ENCODE measurements at places on chromosomes 6 and 20. TPM values are rescaled to one million over a fixed set of nuclear protein-coding genes. Genes with fewer than 3 reads are reported as not detected.

Gene HCRTR2
- total RNA-seq: not detected

Gene SNPH
- total RNA-seq: 3.8 TPM

Gene BEND6
- 0.32 TPM for total RNA-seq

DNA sequence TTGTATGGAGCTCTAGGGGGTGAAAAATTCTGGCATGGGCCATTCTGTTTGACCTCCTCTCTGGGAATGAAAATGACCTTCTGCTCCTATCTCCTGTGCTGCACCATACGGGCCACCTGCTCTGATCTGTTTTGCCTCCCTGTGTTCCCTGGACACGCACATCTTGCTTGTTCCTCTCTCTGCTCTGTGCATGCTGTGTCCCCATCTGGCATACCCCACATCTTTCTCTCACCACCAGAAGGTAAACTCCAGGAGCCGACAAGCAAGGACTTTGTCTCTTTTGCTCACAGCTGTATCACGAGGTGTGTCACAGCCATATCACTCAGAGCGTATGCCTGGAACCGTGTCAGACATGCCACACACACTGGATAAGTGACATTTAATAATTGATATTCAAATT is 208.4 kb upstream of the DTNBP1 start:
- H3K4me3 ChIP-seq: no peak overlapping the region
- H3K4me1 ChIP-seq: peaks cover 8% of the 10 kb centered on the region
- no peaks in the 10 kb centered on the region for H3K36me3 ChIP-seq
- H3K27me3 ChIP-seq: no peaks in the 10 kb centered on the region

GRCh38 chr20:53491462-53491861 is 102.2 kb downstream of the ZNF217 start:
- no peaks in the 10 kb centered on the region for H3K27me3 ChIP-seq
- no peak overlapping the region for H3K27ac ChIP-seq
- DNase-seq: no peak
- no peaks in the 10 kb centered on the region for H3K36me3 ChIP-seq

GRCh38 chr6:51265426-51265825 is 446.8 kb downstream of the TFAP2B start:
- no peaks in the 10 kb centered on the region for H3K4me1 ChIP-seq
- no peak overlapping the region for H3K4me3 ChIP-seq
- no peaks in the 10 kb centered on the region for H3K36me3 ChIP-seq
- DNase-seq: no peak
- H3K27ac ChIP-seq: no peak overlapping the region

- peak within 1 kb of the TSS; percentile 88 for H3K27ac ChIP-seq
- peak; percentile 88 for DNase-seq
- peaks cover 16% of the 10 kb centered on the region for H3K27me3 ChIP-seq
- peaks cover 59% of the 10 kb centered on the region for H3K4me1 ChIP-seq
- no peaks in the 10 kb centered on the region for H3K36me3 ChIP-seq
- peak within 1 kb of the TSS; percentile 75 for H3K4me3 ChIP-seq
These were observed at the start of gene PREX1 for GRCh38 chr20:48827855-48828733. Gene PREX1, minus strand, starts transcription at chr20:48827999. Its CDS starts 139 bp downstream, at chr20:48827860.

DNA sequence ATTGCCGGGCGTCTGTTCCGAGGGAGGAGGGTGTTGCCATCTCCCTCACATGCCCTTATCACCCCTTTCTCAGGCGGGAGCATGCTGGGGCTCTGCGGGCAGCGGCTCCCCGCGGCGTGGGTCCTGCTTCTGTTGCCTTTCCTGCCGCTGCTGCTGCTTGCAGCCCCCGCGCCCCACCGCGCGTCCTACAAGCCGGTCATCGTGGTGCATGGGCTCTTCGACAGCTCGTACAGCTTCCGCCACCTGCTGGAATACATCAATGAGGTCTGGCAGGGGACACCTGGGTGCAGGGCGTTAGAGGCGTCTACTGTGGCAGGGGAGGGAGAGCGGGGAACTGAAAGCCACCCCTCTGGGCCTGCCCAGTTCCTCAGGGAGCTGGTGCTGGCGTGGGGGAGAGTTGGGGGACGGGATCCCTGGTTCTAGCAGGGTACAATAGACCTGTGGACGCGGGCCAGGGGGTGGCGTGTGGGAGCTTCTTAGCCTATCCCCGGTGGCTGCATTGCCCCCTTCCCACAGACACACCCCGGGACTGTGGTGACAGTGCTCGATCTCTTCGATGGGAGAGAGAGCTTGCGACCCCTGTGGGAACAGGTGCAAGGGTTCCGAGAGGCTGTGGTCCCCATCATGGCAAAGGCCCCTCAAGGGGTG is 697 bp downstream of the PPT2 start:
- H3K4me1 ChIP-seq: peaks cover 27% of the 10 kb centered on the region
- peak; percentile 67 for DNase-seq
- peaks cover 25% of the 10 kb centered on the region for H3K27me3 ChIP-seq

GRCh38 chr20:57197352-57198131 is 68.9 kb downstream of the BMP7 start:
- peaks cover 12% of the 10 kb centered on the region for H3K27me3 ChIP-seq
- H3K27ac ChIP-seq: no peak overlapping the region
- no peak for DNase-seq
- no peaks in the 10 kb centered on the region for H3K36me3 ChIP-seq
- H3K4me1 ChIP-seq: no peaks in the 10 kb centered on the region

GRCh38 chr20:59693587-59693986 is 89.2 kb downstream of the PHACTR3 start:
- H3K27ac ChIP-seq: no peak overlapping the region
- no peaks in the 10 kb centered on the region for H3K36me3 ChIP-seq
- H3K27me3 ChIP-seq: peaks cover 36% of the 10 kb centered on the region
- H3K4me1 ChIP-seq: no peaks in the 10 kb centered on the region
- H3K4me3 ChIP-seq: no peak overlapping the region

GRCh38 chr20:62925420-62926228 is 681 bp downstream of the DIDO1 start:
- no peaks in the 10 kb centered on the region for H3K36me3 ChIP-seq
- no peak for DNase-seq
- H3K27me3 ChIP-seq: no peaks in the 10 kb centered on the region
- H3K4me1 ChIP-seq: peaks cover 80% of the 10 kb centered on the region
- H3K27ac ChIP-seq: peak overlapping the region; percentile 98

- no peaks in the 10 kb centered on the region for H3K36me3 ChIP-seq
- H3K4me3 ChIP-seq: no peak overlapping the region
- no peaks in the 10 kb centered on the region for H3K4me1 ChIP-seq
- H3K27ac ChIP-seq: no peak overlapping the region
These were observed 175.1 kb downstream of the PLCB4 start for GRCh38 chr20:9243986-9244385.

- no peak for DNase-seq
- H3K27me3 ChIP-seq: no peaks in the 10 kb centered on the region
- no peaks in the 10 kb centered on the region for H3K36me3 ChIP-seq
- H3K27ac ChIP-seq: no peak overlapping the region
These were observed 686 bp downstream of the GINS1 start for GRCh38 chr20:25408170-25408547.

DNA sequence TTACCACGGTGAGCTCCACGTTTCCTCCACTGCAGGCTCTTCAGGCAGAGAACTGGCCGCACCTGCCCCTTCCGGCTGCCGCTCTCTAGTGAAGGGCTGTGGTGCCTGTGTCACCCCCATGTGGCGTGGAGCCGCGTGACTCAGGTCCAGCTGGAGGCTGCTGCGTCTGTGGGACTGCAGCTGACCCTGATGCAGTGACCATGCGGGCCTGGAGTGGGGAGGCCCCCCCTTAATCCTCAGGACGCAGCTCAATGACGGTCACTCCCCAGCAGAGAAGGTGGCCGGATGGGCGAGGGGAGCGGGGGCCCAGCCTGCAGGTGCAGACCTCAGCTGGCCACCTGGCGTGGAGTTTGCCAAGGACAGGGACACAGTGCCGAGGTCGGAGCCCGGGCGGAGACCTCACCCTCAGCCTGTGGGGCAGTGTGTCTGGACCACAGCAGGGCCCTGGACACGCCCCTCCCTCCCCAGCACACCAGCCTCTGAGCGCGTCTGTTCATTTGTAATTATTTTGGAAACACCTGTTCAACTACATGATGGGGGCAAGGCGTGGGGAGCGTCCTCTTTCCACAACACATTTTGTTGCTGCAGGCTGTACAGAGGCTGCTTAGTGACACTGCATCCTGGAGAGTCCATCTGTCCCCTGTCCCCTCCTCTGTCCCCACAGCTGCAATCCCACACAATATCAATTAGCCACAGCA is 10.7 kb downstream of the BHLHE23 start:
- peaks cover 63% of the 10 kb centered on the region for H3K27me3 ChIP-seq
- DNase-seq: no peak
- H3K36me3 ChIP-seq: no peaks in the 10 kb centered on the region
- H3K4me1 ChIP-seq: no peaks in the 10 kb centered on the region

DNA sequence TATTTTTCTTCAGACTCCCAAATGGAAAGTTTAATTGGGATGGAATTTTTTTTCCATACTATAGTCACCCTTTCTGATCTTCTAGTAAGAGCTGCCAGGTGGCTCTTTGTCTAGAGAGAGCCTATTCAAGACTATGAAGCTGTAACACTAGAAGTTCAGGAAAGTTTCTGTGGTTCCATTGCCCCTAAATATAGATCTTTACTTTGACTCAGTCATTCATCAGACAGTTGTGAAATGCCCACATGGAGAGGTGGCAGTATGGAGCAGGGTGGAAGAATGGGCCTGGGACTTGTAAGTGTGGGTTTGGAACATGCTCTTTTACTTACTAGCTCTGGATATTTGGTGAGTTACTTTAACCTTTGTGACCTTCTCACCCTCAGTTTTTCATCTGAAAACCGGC is 87.8 kb downstream of the CTNNBL1 start:
- no peak for DNase-seq
- H3K27me3 ChIP-seq: no peaks in the 10 kb centered on the region
- peaks cover 21% of the 10 kb centered on the region for H3K36me3 ChIP-seq

DNA sequence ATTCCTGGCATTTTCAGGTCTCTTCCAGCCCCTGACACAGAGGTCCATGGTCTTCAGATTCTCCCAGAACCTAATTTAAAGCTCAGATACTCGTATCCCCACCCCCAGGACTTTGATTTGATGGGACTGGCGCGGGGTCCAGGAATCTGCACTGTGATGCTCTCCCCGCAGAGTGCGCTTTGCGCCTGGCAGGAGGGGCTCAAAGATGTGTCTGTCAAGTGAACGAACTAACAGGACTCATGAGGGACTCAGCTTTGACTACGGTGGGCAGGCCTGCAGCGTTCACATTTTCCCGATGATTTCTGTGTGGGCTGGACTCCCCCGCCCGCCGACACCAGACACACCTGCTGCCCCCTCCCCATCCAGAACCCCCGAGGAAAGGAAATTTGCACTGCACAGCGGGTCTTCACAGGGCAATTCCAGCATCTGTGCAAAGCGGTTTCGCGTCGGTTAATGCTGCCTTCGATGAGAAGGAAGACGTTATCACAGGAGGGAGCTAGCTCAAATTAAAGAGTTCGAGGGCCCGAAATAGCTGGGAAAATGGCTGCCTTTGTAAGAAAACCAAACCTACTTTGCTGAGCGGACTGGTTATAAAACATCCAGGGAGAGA is 90.2 kb downstream of the ZDHHC14 start:
- no peak for DNase-seq
- H3K4me3 ChIP-seq: no peak overlapping the region
- no peaks in the 10 kb centered on the region for H3K36me3 ChIP-seq
- H3K4me1 ChIP-seq: peaks cover 11% of the 10 kb centered on the region
- H3K27me3 ChIP-seq: no peaks in the 10 kb centered on the region
